Stimulated activated CD4-positive, alpha-beta T cell treated with anti-CD3 and anti-CD28 coated beads, Interleukin-15, amount 100 ng/mL, for 48 hours (primary cell): ENCODE measurements at places on chromosomes 13 and 19.
A peak's percentile ranks its signal among the peaks of the same experiment; 100 is the strongest.

- DNase-seq, result no peak
Measured at GRCh38 chr13:28474491-28475134, 20.3 kb downstream of the FLT1 start.

DNA sequence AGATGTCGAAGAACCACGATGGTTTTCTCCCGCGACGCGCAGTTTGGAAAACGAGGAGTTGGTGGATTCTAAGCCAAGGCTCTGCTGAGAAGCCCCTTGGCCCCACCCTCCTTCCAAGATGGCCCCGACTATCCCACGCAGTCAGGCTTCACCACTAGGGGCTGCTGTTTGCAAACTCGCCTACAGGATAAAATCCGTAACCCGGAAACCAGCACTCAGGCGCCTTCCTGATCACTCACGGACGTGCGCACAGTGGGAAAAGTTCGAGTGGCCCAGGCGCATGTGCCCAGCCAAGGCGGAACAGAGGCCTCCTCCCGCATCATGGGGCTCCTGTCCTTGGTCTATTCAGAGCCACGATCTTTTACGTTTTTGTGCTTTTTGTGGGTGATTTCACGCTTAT, 19.2 kb upstream of the UQCR11 start:
- no peak for DNase-seq

- DNase-seq, result no peak
Measured at GRCh38 chr13:61202042-61202441, 213.6 kb downstream of the PCDH20 start.

- DNase-seq, result no peak
Measured at GRCh38 chr13:107203146-107203847, 635.4 kb upstream of the ARGLU1 start.

GRCh38 chr13:49604570-49604969, 19.2 kb upstream of the RCBTB1 start:
- DNase-seq, result no peak

- DNase-seq, result no peak
Measured at GRCh38 chr19:39969266-39969665, 1.7 kb upstream of the PSMC4 start.

DNA sequence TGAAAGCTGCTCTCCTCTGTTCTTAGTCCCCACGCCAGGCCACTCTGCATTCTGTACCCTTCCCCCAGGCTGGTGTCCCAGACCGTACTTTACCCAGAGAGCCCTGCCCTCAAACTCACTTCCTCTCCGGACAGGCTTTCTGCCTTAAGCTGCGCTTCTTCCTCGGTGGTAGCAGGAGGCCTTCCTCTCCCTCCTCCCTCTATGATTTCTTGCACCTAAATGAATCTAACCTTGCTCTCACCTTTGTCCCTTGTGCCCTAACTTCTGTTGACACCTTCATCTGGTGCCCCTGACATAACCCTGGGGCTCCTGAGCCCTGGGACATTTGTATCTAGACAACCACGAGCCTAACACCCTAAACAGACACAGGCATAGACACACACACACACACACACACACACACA, 29.6 kb upstream of the CEACAM21 start:
- no peak for DNase-seq

GRCh38 chr19:13212759-13213330, 62.6 kb downstream of the IER2 start:
- peak; percentile 64 for DNase-seq

GRCh38 chr13:27792393-27793218, at the start of gene GSX1:
Gene GSX1 (plus strand): TSS chr13:27792483. CDS start chr13:27792691, 208 bp downstream.
- peak; percentile 19 for DNase-seq

GRCh38 chr19:38616265-38616664, 1.5 kb downstream of the MAP4K1 start:
- DNase-seq, result no peak

- DNase-seq, result no peak
Measured at GRCh38 chr13:59425211-59425741, 738.5 kb downstream of the DIAPH3 start.

DNA sequence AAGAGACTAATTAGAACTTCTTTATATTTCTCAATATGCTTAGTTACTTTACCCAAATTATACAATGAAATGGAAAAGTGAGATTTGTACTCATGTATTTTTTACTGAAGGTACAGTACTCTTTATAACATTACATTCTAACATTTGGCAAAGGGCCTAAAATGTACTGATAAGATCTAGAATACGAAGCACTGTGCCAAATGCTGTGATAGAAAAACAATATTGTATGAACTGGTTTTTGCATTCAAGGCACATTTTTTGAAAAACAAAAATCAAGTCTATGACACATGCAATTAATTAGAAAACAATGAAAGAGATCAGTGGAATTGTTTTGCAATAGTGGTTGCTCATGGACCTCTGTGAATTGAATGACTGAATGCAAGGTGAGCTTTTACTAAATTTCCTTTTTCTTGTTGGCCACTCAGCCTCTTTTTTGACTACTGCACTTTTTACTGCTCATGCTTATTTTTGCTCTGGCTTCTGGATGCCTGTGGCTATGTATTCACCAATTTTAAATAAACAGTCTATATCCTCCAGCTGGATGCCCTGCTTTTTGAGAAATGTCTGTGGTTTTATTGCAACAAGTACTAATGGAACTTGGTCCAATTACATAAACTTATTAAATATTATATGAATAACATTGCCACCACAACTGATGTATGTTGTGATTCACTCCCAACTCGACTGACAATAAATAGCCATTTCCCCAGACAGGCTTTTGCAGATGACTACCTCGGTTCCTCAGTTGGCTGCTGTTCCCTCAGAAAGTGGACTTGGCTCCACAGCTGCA, 41.4 kb upstream of the OBI1 start:
- DNase-seq, result no peak

DNA sequence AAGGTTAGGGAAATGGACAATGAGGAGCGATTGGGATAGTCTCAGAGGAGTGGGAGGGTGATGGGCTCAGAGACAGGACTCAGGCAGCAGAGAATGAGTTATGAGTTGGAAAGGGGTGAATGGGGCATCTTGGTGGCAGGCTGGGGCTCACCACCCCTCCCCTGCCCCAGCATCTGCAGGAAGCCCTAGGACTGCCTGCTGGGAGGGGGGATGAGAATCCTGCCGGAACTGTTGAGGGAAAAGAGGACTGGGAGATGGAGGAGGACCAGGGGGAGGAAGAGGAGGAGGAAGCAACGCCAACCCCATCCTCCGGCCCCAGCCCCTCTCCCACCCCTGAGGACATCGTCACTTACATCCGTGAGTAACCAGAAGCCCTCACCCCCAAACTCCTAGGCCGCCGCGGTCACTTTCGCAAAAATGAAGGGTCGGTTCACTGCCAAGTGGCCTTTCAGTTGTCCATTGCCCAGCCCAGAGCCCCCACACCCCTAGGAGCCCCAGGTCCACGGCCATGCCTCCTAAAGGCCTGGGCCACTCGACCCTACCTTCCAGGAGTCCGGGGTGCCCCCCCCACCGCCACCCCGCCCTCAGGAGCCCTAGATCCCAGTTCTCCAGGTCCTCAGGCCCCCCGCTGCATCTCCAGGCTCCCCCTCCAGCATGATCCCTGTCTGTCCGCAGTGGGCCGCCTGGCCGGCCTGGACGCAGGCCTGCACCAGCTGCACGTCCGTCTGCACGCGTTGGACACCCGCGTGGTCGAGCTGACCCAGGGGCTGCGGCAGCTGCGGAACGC, 764 bp downstream of the CLEC11A start:
- no peak for DNase-seq

GRCh38 chr13:30907121-30907861, 1.2 kb downstream of the MEDAG start:
- no peak for DNase-seq

- DNase-seq, result no peak
Measured at GRCh38 chr19:18203408-18203862, 407 bp downstream of the RAB3A start.

GRCh38 chr19:27750391-27751043, 1462.4 kb downstream of the UQCRFS1 start:
- DNase-seq, result no peak
